ENCODE measurements at places on chromosomes 16 and 17. TPM values are rescaled to one million over a fixed set of nuclear protein-coding genes. Genes with fewer than 3 reads are reported as not detected.

SLC6A2 gene
- total RNA-seq = not detected

KIF2B gene
- total RNA-seq = not detected

STH gene
- total RNA-seq = not detected

TNFSF13 gene
- 0.56 TPM for total RNA-seq

MEIOC gene
- total RNA-seq = 0.36 TPM

SYT17 gene
- not detected for total RNA-seq

KRT25 gene
- total RNA-seq = not detected

KRT20 gene
- total RNA-seq = not detected

ZNF652 gene
- 8.8 TPM for total RNA-seq

KRTAP9-9 gene
- total RNA-seq = not detected

NLGN2 gene
- 1.7 TPM for total RNA-seq

ALOX12 gene
- total RNA-seq = not detected

DNA sequence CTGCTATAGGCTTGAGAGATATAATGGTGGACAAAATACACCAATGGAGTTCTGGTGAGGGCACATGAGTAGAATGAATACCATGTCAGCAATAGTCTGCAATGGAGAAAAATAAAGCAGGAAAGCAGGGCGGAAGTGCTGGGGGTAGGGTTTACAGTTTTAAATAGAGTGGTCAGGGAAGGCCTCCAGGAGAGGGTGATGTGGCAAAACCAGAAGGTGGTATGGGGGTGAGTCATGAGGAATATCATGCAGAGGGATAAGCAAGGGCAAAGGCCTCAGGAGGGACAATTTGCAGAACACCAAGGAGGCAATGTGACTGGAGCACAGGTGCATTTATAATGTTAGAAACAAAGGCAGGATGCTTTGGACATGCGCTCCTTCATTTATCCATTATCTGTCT, 102.0 kb downstream of the ITFG1 start:
- H3K4me1 ChIP-seq = peaks cover 6% of the 10 kb centered on the region
- peak; percentile 37 for DNase-seq
- no peak overlapping the region for H3K27ac ChIP-seq
- H3K27me3 ChIP-seq = no peaks in the 10 kb centered on the region
- H3K4me3 ChIP-seq = no peak overlapping the region
- H3K36me3 ChIP-seq = 0 out of 2 replicates have a peak, but pooled peaks cover 1% of the 10 kb centered on the region

- H3K27ac ChIP-seq = no peak overlapping the region
- no peak overlapping the region for H3K4me3 ChIP-seq
- H3K27me3 ChIP-seq = no peaks in the 10 kb centered on the region
- H3K36me3 ChIP-seq = peaks cover 8% of the 10 kb centered on the region
Measured at GRCh38 chr17:14205992-14206461, 30.6 kb downstream of the CDRT15 start.

- DNase-seq = no peak
- H3K4me1 ChIP-seq = no peaks in the 10 kb centered on the region
- H3K36me3 ChIP-seq = no peaks in the 10 kb centered on the region
- H3K27me3 ChIP-seq = no peaks in the 10 kb centered on the region
- H3K4me3 ChIP-seq = no peak overlapping the region
Measured at GRCh38 chr16:55392701-55393100, 68.7 kb downstream of the IRX6 start.

GRCh38 chr17:17275971-17276370, 5.1 kb downstream of the COPS3 start:
- DNase-seq = no peak
- H3K36me3 ChIP-seq = peaks cover 21% of the 10 kb centered on the region
- H3K4me3 ChIP-seq = no peak overlapping the region
- H3K27ac ChIP-seq = no peak overlapping the region
- H3K4me1 ChIP-seq = peaks cover 2% of the 10 kb centered on the region
- no peaks in the 10 kb centered on the region for H3K27me3 ChIP-seq

DNA sequence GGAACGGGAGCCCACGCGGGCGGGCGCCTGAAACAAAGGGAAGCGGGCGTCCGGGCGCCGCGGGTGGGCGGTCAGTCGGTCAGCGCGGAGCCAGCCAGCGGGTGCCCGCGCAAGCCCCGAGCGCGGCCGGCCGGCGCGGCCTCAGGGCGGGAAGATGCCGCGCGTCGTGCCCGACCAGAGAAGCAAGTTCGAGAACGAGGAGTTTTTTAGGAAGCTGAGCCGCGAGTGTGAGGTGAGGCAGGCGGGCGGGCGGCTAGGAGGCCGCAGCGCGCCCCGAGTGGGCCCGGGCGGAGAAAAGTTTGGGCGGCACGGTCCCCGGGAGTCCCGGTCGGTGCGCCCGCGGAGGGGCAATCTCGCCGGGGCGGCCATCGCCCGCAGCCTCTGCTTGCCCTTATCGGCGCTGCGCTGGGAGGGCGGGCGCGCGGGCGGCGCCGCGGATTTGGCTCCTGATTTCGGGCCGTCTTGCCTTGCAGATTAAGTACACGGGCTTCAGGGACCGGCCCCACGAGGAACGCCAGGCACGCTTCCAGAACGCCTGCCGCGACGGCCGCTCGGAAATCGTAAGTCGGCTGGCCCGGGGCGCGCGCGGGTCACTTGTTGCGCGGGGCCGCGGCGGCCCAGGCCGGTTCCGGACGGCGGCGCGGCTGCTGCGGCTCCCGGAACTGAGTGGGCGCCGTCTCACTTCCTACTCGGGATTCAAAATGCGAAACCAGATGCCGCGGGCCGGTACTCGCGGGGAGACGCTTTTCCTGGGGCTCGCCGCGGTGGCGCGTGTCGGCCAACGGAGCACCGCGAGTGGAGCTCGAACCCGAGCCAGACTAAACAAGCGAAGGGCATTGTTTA, 526 bp downstream of the CBFB start:
- H3K4me1 ChIP-seq = peaks cover 6% of the 10 kb centered on the region
- peak overlapping the region; percentile 92 for H3K27ac ChIP-seq
- peak overlapping the region; percentile 85 for H3K4me3 ChIP-seq

DNA sequence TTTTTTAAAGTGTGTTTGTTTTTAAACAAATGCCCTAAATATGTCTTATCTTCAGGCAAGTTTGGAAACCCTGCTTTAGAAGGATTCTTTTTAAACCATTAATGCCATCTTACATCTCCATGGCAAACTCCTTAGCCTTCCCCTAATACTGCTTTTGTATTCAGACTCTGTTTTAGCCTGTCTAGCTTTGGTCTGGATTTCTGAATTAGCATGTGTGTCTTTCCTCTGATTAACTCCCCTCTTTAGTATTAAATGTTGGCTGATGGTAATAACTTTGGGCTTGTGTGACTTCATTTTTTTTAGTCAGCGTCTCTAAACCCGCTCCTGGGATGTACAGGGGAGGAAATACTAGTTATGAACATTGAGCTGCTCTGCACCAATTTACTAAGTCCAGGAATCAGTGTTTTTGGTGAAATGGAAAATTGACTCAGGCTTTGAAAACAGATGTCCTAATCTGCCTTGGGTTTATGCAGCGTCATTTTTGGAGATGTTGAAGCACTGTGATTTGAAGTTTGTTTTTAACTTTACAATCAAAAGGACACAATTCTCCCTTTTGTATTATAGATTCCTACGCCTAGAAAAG, 22.2 kb downstream of the WIPF2 start:
- H3K27me3 ChIP-seq = no peaks in the 10 kb centered on the region
- no peaks in the 10 kb centered on the region for H3K4me1 ChIP-seq
- no peak overlapping the region for H3K27ac ChIP-seq
- H3K36me3 ChIP-seq = no peaks in the 10 kb centered on the region

- H3K36me3 ChIP-seq = peaks cover 26% of the 10 kb centered on the region
- no peak within 1 kb of the TSS for H3K27ac ChIP-seq
- H3K4me3 ChIP-seq = no peak within 1 kb of the TSS
- peaks cover 2% of the 10 kb centered on the region for H3K4me1 ChIP-seq
Measured at GRCh38 chr17:76307966-76308338, at the start of gene QRICH2. Gene QRICH2, minus strand, starts transcription at chr17:76308276. Its CDS starts 278 bp downstream, at chr17:76307998.

- no peaks in the 10 kb centered on the region for H3K36me3 ChIP-seq
- no peaks in the 10 kb centered on the region for H3K4me1 ChIP-seq
- H3K4me3 ChIP-seq = no peak overlapping the region
- no peaks in the 10 kb centered on the region for H3K27me3 ChIP-seq
- DNase-seq = no peak
Measured at GRCh38 chr17:67656494-67657203, 61.1 kb upstream of the NOL11 start.

GRCh38 chr16:79407005-79407404, 193.5 kb downstream of the MAF start:
- no peaks in the 10 kb centered on the region for H3K4me1 ChIP-seq
- H3K4me3 ChIP-seq = no peak overlapping the region
- no peak overlapping the region for H3K27ac ChIP-seq
- H3K36me3 ChIP-seq = no peaks in the 10 kb centered on the region
- H3K27me3 ChIP-seq = no peaks in the 10 kb centered on the region

- DNase-seq = no peak
- H3K27me3 ChIP-seq = no peaks in the 10 kb centered on the region
- H3K4me1 ChIP-seq = 0 out of 2 replicates have a peak, but pooled peaks cover 2% of the 10 kb centered on the region
- H3K36me3 ChIP-seq = no peaks in the 10 kb centered on the region
Measured at GRCh38 chr16:50279504-50279865, 13.1 kb downstream of the ADCY7 start.

GRCh38 chr16:77856438-77857160, 68.2 kb downstream of the VAT1L start:
- H3K36me3 ChIP-seq = no peaks in the 10 kb centered on the region
- H3K27ac ChIP-seq = no peak overlapping the region
- no peak overlapping the region for H3K4me3 ChIP-seq
- peaks cover 2% of the 10 kb centered on the region for H3K4me1 ChIP-seq
- no peak for DNase-seq
- no peaks in the 10 kb centered on the region for H3K27me3 ChIP-seq

GRCh38 chr17:8056976-8057625, 18.2 kb downstream of the ALOX15B start:
- H3K4me1 ChIP-seq = peaks cover 2% of the 10 kb centered on the region
- H3K27me3 ChIP-seq = peaks cover 45% of the 10 kb centered on the region
- H3K36me3 ChIP-seq = no peaks in the 10 kb centered on the region
- no peak overlapping the region for H3K27ac ChIP-seq
- no peak for DNase-seq

GRCh38 chr17:3890082-3890877, 2.6 kb downstream of the CAMKK1 start:
- no peak overlapping the region for H3K4me3 ChIP-seq
- no peaks in the 10 kb centered on the region for H3K36me3 ChIP-seq
- H3K27me3 ChIP-seq = no peaks in the 10 kb centered on the region
- H3K27ac ChIP-seq = peak overlapping the region; percentile 40
- peaks cover 50% of the 10 kb centered on the region for H3K4me1 ChIP-seq

DNA sequence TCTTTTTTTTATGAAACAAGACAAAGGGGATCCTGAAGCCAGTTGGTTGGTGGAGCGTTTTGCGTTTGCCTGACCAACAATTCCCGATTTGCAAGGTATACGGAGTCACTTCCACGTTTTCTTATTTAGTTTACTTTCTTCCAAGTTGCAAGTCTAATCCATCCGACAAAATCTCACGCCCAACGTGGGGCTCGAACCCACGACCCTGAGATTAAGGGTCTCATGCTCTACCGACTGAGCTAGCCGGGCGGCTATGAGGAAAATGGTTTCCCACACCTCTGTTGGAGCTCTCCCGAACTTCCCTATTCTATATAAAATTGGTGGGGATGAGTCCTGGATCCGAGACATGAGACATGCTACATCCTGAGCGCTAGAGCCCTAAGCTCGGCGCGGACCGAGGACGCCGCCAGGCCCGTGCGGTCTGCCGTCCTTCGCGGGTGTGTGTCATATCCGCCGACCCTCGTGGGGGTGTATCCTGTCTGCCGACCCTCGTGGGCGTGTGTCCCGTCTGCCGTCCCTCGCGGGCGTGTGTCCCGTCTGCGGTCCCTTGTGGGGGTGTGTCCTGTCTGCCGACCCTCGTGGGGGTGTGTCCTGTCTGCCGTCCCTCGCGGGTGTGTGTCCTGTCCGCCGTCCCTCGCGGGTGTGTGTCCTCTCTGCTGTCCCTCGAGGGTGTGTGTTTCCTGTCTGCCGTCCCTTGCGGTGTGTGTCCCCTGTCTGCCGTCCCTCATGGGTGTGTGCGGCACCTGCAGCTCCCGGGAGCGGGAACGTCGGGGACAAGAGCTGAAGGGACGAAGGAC, 22.6 kb downstream of the ZNF213 start:
- no peak overlapping the region for H3K27ac ChIP-seq
- H3K4me3 ChIP-seq = peak overlapping the region; percentile 72
- DNase-seq = peak; percentile 98

GRCh38 chr17:36850790-36851189, 86.5 kb upstream of the LHX1 start:
- H3K27me3 ChIP-seq = peaks cover 2% of the 10 kb centered on the region
- no peak overlapping the region for H3K27ac ChIP-seq
- H3K36me3 ChIP-seq = no peaks in the 10 kb centered on the region
- H3K4me1 ChIP-seq = peaks cover 13% of the 10 kb centered on the region
- peak; percentile 74 for DNase-seq

- H3K27me3 ChIP-seq = peaks cover 2% of the 10 kb centered on the region
- peak; percentile 33 for DNase-seq
- no peaks in the 10 kb centered on the region for H3K36me3 ChIP-seq
- no peak overlapping the region for H3K27ac ChIP-seq
- peaks cover 4% of the 10 kb centered on the region for H3K4me1 ChIP-seq
Measured at GRCh38 chr16:48487287-48487686, 102.1 kb upstream of the SIAH1 start.

DNA sequence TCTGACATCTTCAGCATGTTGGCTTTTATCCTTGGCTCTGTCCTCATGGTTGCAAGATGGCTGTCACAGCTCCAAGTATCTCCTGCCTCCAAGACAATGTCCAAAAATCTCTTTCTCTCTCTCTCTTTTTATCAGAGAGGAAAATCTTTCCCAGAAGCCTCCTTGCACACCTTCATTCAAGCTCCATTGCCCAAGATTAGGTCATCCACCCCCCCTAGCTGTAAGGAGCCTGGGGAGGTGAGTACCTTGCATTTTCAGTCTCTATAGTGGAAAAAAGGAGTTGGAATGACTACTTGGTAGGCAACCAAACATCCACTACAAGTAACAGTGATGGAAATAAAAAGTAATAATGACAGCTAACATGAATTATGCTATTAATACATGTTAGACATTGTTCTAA, 22.0 kb upstream of the NSMCE1 start:
- H3K4me3 ChIP-seq = no peak overlapping the region
- no peaks in the 10 kb centered on the region for H3K27me3 ChIP-seq
- no peaks in the 10 kb centered on the region for H3K36me3 ChIP-seq
- no peak overlapping the region for H3K27ac ChIP-seq

DNA sequence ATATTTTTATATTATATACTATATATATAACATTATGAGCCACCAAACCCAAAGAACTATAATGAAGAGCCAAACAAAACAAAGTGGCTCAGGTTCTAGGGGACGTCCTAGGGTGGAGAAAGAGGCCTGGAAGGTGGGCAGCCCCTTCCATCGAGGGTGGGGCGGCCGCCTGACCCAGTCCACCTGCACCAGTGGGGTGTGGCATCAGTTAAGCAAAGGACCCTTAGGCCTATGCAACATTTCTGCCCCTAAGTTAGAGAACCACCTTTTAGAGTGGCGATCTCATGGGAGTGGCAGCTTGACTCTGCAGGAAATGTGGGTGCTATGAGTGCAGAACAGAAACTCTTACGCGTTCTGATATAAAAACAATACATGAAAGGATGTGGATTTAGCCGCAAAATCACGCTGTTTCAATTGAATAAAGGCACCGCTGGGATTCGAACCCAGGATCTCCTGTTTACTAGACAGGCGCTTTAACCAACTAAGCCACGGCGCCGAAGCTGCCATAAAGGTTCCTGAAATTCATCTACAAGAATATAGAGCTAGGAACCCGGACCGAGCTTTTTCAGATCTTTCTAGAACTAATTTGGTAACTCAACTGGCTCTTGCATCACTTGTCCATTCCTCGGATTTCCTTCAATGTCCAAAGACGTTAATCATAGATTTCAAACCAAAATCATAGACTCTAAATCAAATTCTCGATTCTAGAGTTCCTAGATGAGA, 15.6 kb upstream of the AURKB start:
- peak overlapping the region; percentile 43 for H3K4me3 ChIP-seq
- peak; percentile 84 for DNase-seq
- no peak overlapping the region for H3K27ac ChIP-seq
- H3K36me3 ChIP-seq = peaks cover 20% of the 10 kb centered on the region
- no peaks in the 10 kb centered on the region for H3K27me3 ChIP-seq

GRCh38 chr16:23523876-23524385, 13.6 kb upstream of the GGA2 start:
- no peaks in the 10 kb centered on the region for H3K27me3 ChIP-seq
- H3K36me3 ChIP-seq = peaks cover 53% of the 10 kb centered on the region
- no peak for DNase-seq
- no peaks in the 10 kb centered on the region for H3K4me1 ChIP-seq
- H3K4me3 ChIP-seq = no peak overlapping the region
